Tibial nerve (tissue), 4 donors: ENCODE measurements at places on chromosomes 2 and 18. TPM values are rescaled to one million over a fixed set of nuclear protein-coding genes. Genes with fewer than 3 reads are reported as not detected.

Gene ERICH2
- total RNA-seq = not detected

DNA sequence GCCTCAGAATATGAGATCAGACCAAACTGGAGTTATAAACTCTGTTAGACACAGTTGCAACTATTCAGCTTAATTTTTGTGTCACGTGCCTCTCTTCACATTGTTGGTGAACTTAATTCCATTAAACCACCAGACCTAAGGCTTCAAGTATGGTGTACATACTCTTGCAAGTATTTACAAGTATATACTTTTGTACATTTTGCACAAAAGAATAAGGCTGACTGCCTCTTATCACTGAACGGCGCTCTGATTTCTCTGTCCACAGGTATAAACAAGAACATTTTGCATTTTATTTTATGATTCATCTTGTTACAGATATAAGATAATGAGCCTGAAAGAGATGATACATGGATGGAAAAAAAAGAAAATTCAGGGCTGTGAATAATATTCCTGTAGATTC is 269.7 kb upstream of the ACVR2A start:
- DNase-seq = no peak

Gene ARHGEF33
- total RNA-seq = 2.5 TPM

- DNase-seq = no peak
Observed at GRCh38 chr2:149129433-149129832, 90.9 kb downstream of the LYPD6B start.

Gene IAH1
- 52.4 TPM for total RNA-seq

Gene ABCG5
- not detected for total RNA-seq
